ENCODE measurements at places on chromosomes 5 and 9.

GRCh38 chr9:88272986-88273385 is 115.3 kb upstream of the SPIN1 start:
- no peak for DNase-seq

GRCh38 chr5:135511761-135512575 is 23.8 kb downstream of the NEUROG1 start:
- DNase-seq = no peak

DNA sequence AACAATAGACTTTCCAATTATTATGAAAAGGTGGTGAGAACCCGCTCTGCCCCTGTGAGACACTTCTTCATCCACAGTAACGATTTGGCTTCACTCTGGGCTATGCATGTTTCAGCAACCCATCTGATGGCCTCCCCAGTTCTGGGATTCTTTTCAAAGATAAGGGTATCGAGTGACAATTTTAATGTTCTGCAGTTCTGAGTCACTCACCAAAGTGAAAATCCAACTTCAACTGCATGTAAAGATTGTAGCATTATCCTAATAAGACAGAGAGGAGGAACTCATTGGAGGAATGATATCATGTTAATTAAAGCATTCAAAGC is 1078.3 kb upstream of the SEMA6A start:
- DNase-seq = no peak

DNA sequence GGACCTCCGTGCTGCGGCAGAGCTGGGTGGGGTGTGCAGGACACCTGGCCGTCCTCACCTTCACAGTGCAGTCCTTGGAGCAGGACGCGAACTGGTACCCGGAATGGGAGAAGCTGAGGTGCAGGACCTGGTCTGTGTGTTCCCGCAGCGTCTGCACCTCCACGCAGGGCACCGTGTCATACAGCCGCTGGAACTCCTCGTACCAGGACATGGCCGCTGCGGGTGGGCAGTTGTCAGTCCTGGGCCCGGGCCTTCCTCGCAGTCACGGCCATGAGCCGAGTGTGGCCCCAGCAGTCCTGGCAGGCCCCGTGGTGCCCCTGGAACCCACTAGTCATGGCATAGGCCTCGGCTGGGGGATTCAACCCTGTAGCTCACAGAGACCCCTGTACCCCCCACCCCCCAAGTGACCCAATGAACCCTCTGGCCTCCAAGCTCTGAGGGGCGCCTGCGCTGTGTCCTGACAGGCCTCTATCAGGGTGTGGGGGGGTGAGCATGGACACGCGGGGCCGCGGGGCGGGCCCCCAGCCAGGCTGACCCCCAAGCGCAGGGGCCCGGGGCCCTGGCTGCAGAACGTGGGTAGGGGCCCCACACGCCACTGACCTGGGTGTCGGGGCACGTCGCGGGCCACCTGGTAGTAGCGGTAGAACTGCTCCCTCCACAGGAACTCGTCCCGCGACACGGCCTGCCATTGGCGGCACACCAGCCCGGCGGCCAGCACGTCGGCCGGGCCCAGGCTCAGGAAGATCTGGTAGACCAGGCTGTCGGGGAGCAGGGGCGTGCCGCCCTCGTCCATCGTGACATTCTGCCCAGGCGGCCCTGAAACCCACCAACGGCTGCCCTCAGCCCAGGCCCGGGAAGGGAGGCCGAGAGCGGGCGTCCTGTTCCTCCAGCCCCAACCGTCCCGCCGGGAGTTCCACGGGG is 987 bp downstream of the FBXW5 start:
- no peak for DNase-seq

DNA sequence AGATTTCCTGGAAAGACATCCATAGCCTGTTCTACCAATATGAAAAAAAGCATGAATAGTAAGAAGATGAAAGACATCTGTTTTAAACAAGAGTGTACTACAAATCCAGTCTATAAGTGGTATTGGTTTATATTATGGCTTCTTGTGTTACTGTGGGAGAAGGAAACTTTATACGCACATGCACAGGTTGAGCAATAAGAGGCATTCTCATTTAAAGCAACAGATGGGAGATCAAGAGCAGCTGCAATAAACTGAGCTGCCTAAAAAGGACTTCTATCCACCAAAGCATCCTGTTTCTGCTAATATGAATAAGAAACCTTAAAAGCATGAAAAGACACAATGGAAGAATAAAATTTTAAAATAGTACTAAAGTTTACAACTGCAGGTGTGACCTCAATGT is 8.6 kb upstream of the PCDHB1 start:
- DNase-seq = no peak

- DNase-seq = peak; percentile 16
Observed at GRCh38 chr5:138849439-138849838, 25.7 kb downstream of the LRRTM2 start.

GRCh38 chr5:179294131-179294780 is 51.0 kb downstream of the ADAMTS2 start:
- no peak for DNase-seq

- DNase-seq = peak; percentile 81
Observed at GRCh38 chr5:54700986-54701578, 183.5 kb downstream of the SNX18 start.

- no peak for DNase-seq
Observed at GRCh38 chr5:173271419-173271818, 36.4 kb upstream of the NKX2-5 start.

DNA sequence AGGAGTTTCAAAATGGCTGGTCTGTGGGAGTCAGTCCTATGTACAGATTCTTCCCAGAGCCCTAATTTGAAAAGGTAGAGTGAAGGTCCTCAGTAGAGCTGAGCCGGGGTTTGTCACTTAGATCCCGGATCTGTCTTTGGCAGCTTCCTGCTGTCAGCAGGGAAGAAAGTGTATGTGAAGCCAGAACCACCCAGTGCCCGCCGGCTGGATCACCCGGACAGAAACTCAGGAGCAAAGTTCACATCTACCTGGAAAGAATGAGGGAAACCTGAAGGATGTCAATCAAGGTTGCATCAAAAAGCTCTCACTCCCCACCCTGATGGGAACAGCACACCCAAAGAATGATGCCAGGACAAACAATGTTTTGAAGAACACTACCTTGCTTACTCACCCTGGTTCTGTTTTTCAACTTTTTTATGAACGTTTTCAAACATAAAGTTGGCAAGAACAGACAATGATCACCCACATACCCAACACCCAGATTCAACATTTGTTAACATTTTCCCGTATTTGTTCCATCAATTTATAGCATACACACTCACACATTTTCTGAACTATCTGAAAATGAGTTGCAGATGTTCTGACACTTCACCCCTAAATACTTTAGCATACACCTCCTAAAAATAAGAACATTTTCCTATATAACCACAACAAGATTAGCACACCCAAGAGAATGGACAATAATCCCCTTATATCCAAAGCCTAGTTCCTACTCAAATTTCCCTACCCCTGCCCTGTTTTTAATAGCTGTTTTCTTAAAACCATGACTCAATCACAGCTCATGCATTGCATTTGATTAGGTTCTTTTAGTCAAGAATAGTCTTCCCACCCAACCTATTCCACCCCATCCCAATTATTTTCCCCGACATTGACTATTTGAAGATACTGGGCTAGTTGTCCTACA is 133.9 kb downstream of the LHFPL2 start:
- DNase-seq = no peak

DNA sequence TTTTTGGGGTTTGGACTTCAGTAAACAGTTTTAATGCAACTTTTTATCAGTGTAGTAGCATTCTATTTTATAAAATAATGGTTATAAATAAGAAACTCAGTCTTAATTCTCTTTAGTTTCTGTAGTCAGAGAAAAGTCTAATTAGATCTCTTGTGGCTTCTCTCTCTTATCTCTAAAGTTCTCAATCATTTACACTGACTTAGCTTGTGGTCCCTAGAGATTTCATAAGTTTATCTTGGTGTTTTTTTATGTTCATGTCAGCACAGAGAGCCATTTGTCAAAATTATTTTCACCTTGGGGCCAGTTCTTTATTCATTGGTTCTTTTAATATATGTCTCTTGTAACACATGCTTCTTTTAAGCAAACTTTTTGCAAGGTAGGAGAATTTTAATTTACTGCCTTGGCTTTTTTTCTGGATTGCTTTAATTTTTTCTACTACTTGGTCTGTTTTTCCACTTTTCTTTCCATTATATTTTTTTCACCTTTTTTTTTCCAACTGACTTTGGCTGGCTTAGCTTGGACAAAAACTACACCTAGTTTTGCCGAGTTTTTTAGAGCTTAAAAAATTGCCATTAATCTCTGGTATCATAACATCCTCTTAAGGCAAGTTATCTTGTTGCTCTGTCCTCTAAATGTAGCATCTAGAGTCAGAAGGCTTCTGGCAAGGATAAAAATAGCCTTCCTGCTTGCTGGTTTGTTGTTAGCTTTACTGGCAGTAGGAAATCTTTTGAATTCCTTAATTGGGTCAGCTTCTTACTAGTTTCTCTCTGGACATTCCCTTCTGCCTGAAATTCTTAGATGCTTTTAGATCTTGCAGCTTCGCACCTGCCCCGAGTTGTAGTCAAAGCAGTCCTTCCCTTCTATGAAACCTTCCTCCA is 35.3 kb downstream of the CPEB4 start:
- DNase-seq = no peak

DNA sequence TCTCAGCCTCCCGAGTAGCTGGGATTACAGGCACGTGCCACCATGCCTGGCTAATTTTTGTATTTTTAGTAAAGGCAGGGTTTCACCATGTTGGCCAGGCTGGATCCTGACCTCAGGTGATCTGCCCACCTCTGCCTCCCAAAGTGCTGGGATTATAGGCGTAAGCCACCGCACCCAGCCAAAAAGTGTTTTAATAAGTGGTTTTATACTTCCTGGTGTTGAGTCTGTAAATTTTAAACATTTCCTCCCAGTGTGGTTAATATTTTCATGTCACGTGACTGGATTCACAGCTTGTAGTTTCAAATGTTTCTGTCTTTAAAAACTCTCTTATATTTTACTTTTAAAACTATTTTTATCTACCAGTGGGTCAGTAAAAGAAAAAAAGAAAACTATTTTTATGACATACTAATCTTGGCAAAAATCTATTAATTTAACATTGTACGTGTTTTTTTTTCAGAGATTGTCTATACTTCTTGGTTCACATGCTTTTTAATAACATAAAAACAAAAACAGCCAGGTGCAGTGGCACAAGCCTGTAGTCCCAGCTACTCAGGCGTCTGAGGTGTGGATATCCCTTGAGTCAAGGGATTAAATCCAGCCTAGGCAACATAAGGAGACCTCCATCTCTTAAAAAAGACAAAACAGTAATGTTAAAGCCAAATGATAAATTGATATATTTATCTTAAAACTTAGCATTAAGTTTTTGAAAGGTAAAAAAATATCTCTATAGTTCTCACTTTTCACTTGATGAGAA is 117.1 kb downstream of the DMXL1 start:
- no peak for DNase-seq

DNA sequence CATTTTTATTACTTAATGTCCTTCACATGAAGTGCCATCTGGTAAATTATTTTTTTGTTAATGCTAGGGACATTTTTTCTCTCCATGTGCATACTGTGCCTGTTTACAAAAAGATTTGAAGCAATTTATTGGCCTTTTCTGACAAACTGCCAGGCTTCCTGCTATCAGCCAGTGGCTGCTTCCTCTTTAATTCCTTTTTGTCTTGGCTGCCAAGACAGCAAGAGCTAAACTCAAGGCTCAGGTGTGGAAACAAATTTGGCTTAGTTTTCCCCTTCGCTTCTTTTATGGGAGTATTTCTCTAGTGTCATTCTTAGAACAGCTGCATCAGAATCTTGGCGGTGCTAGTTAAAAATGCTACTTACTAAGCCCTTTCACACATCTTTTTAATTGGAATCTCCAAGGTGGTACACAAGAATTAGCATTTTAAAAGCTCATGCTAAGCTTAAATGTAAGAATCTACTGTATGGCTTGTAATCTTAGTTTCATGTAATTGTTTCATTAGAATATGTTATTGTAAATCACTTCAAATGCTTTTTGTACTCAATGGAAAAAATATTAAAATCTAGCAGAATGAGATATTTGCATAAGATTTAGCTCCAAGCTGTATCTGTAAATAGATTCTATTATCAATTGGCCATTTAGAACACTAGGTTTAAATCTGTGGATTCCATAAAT is 134.2 kb upstream of the RASGRF2 start:
- DNase-seq = no peak

- DNase-seq = no peak
Observed at GRCh38 chr9:87694236-87694755, 31.6 kb upstream of the CTSL start.

- no peak for DNase-seq
Observed at GRCh38 chr5:138245717-138246116, 28.7 kb downstream of the GFRA3 start.

- DNase-seq = no peak
Observed at GRCh38 chr5:55997742-55998351, 3.1 kb upstream of the IL6ST start.

GRCh38 chr5:93186076-93186682 is 394.8 kb downstream of the NR2F1-AS1 start:
- peak; percentile 50 for DNase-seq

DNA sequence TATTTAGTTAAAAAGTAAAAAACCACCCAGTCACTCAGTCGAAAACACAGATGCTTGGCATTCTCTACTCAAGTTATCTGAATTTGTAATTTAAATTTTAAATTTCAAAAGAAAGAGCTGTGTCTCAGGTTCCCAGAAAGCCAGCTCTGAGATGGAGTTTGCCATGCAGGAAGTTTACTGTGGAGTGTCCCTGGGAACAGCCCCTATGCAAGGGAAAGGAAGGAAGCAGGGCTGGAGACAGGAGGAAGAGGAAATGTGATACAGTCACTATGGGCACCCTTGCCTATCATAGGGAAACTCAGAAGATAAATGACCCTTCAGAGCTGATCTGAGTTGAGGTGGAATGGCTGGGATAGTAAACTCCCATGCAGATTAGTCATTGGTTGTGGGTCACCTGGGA is 408.8 kb upstream of the ACTBL2 start:
- no peak for DNase-seq

DNA sequence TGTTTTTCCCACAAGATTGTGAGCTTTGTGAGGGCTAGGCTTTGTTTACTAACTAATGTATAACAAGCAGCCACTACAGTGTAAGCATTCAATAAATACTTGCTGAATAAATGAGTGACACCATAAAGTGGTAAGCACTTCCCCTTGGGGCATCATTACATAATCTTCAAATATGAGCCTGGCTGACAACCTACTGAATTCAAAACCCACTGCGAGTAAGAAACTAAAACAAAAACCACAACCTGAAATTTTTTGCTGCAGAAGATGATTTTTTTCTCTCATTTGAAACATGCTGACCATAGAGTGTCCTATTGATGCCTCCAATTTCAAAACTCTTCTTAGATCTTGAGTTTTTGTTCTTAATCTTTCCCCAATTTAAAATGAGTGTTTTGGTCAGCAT is 331.3 kb upstream of the CCNG1 start:
- no peak for DNase-seq

- DNase-seq = no peak
Observed at GRCh38 chr5:87268970-87269377, 1.3 kb downstream of the RASA1 start.

GRCh38 chr5:160511280-160511929 is 89.8 kb downstream of the PTTG1 start:
- no peak for DNase-seq

DNA sequence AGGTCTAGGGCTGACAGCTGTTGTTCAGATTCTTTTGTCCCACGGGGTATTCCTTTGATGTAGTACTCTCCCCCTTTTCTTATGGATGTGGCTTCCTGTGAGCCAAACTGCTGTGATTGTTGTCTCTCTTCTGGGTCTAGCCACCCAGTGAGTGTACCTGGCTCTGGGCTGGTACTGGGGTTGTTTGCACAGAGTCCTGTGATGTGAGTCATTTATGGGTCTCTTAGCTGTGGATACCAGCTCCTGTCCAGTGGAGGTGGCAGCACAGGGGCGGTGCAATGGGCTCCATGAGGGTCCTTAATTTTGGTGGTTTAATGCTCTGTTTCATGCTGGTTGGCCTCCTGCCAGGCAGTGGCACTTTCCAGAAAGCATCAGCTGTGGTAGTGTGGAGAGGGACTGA is 161.3 kb downstream of the CAVIN4 start:
- DNase-seq = no peak

GRCh38 chr5:76251656-76252055 is 151.4 kb upstream of the IQGAP2 start:
- DNase-seq = no peak

All from BJ (cell line).